ENCODE measurements at places on chromosomes 11 and 22.

GRCh38 chr11:17781221-17781620 is 46.6 kb downstream of the KCNC1 start:
- no peak for DNase-seq

DNA sequence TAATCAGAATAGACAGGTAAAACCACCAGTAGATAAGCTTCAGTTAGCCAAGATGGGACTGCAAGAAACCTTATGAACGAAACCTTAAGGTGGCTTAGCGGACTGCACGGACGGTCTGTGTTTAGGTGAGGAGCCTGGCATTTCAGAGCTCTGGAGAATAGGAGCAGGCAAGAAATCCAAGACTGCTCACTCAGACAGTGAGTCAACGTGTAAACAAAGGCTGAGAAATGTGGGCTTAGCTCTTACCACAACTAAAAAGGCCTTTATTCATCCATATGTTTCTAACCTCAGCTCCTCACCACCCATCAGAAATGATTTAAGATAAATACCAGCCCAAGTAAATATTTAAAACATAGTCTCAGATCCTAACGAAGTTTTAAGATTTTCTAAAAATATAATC is 657.7 kb downstream of the OPCML start:
- no peak for DNase-seq

DNA sequence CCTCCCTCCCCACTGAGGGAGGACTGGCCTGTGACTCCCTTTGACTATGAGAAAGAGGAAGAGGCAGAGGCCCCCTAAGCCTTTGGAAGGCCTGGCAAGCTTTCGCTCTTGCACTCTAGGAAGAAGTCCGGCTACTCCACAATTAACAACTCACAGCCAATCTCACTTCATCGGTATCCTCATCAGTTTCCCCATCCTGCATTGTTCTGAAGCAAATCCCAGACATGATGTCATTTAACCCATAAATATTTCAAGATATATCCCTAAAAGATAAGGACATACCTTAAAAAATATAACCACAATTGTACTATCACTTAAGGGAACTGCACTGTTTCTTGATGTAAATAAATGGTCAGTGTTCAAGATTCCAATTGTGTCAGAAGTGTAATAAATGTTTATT is 63.1 kb downstream of the CWC15 start:
- no peak for DNase-seq

GRCh38 chr11:5258543-5259262 is 4.1 kb upstream of the HBG2 start:
- DNase-seq: no peak

DNA sequence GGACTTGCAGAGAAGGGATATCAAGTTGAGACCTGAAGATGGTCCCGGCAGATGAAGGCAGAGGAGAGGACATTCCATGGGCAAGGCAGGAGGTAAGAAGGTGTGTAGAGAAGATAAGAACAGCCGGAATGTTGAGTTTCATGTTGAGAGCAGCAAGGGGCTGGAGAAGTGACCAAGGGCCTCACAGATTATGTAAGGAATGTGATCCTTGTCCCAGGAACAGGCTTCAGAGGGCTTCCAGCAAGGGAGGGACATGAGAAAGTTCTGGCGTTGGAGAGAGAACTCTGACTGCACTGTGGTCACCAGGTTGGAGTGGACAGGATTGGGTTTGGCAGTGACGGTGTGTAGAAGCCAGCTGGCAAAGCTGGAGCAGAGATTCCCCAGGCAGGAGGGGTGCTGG is 27.6 kb upstream of the PPFIA1 start:
- DNase-seq: no peak

DNA sequence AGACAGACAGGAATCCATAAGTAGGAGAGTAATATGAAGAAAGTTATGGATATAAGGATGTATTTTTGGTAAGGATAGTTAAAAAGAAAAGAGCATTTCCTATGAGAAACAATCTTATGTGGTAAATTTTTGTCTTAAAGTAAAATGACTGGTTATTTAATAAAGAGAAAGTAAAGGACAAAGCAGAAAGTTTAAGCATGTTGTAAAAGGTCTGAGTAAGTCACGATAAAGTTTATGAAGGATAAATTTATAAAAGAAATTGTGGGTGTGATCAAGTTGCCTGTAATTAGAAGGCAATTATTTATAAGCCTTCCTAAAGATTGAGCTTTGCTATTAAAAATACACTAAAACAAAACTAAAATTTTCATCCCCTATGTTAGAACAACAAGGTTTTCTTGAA is 314.7 kb upstream of the SYN3 start:
- no peak for DNase-seq

DNA sequence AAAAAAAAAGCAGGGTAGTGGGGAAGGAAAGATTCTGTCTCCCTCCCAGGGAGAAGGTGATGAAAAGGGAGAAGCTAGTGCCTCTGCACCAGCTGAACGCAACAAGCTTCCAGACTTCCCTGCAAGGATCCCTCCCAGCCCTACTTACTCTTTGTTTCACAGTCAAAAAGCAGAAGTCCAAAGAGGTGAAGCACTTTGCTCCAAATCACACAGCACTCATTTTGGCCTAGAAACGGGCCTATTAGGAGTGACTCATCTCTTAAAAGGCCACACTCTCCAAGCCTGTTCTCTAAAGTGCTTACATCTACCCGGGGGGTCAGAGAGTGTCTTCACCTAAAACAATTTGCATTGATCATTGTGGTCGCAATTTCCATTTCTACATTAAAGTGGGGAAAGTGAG is 17.7 kb upstream of the GRK3 start:
- peak; percentile 27 for DNase-seq

GRCh38 chr22:28521451-28521850 is 158.2 kb downstream of the TTC28 start:
- no peak for DNase-seq

DNA sequence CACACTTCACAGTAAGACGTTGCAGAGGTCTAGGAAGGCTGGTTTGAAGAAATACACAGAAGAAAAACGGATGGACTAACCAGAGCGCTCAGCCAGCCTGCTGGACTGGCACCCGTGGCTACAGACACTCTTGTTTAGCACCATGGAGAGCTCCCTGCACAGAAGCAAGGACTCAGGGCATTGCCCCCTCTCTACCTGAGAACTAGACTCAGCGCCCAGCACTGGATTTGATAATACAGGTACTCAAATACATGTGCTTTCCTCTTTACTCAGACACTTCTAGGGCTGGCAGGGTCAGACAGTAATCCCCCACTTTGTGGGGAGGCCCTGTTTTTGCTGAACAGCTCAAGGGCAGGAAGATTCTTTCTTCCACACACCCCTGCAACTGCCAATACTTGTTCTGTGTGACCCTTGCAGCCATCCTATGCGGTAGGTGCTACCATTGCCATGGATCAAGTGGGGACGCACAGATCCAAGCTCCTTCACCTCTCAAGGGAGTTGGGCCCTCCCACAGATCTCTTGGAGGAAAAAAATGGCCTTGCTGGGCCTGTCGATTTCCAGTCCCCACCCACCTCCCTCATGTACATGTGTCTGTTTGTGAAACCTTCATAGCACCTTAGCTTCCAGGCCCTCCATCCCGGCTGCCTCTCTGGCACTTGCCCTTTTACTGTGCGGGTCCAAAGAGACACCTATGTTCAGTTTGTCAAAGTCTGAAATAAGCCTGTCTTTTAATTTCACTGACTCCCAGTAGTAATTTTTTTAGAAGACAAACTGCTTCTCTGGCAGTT is 5.1 kb upstream of the P2RX6 start:
- DNase-seq: peak; percentile 49

DNA sequence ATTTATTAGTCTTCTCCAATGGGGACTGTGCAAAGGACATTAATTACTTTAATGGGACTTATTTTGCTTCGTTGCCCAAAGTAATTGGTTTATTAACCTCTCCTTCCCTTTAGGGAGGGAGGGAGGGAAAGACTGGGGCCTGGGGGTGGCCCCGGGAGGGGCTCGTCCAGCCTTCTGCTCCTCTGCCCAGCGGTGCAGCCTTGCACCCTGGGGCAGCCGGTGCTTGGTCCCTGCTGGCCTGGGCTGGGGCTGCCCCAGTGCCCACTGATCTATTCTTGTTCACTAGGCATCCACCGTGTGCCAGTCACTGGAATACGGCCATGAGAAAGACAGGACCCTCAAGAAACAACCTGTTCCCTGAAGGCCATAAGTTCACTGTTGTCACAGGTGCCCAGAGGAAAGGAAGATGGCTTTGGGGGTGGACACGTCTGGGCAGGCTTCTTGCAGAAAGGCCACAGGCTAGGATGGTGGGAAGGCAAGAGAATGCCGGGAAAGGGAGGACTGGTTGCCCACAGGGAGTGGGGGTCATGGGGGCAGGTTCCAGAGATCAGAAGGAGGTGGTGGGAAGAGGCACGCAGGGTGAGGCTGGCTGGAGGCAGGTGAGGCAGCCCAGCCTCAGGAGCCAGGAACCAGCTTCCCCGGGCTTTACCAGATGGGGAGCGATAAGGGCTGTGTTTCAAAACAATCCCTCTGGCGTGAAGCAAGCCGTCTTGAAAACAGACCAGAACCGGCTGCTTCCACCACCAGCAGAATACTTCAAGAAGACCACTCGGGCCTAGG is 47.6 kb upstream of the KCNQ1OT1 start:
- no peak for DNase-seq

DNA sequence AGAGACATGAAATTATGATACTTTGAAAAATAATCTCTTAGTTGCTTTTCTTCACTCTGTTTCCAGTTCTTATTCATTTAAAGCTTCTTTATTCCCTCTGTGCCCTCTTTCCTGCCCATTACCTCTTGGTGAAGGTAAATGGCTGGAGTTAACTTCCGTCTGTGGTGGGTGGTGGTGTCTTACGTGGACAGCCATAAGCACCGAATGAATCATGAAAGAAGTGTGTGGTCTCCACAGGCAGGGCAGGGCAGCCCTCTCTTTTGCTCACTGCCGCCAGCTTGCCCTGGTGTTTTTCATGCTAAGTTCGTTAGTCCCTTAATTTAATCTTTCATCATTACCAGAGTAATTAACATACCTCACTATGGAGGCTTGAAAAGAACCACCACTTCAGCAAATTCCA is 98.7 kb upstream of the SORL1-AS1 start:
- no peak for DNase-seq

DNA sequence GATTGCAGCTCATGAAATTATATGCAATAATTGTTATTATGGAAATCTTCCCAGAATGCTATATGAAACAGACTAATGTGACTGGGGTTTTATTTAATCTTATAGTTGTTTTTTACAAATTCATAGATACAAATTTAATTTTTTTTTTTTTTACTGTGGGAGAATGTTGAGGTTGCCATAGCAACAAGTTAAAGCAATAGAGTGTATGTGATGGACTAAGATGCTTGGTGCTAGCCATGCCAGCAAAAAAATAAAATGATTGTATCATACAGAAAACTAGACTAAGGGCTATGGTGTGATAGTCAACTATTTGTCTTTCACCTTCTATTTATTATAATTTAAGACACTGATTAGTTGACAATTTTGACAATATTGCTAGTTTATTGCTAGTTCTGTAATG is 163.2 kb upstream of the BLID start:
- no peak for DNase-seq

DNA sequence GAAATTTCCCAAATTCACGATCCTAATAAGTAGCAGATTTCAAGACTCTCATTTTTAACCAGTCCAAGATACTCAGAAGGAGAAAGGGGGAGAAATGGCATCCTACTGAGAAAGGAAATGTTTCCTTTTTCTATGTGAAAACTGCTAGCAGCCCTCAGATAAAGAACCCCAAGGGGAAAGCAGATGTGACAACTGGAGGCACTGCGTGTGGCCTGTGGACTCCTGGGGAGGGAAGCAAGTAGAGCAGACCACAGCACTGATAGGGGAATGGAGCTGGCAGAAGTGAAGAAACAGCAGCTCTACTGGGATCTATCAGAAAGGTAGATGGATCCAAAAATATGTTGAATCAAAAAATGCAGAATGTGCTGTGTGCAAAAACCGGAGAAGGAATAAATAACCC is 239.7 kb upstream of the API5 start:
- DNase-seq: no peak

GRCh38 chr11:82701847-82702520 is 31.7 kb downstream of the FAM181B start:
- DNase-seq: peak; percentile 42

- DNase-seq: no peak
These were observed 15.0 kb upstream of the YWHAH start for GRCh38 chr22:31929167-31929930.

- DNase-seq: no peak
These were observed 19.1 kb downstream of the ZBTB44 start for GRCh38 chr11:130295657-130296056.

- DNase-seq: no peak
These were observed 154.9 kb downstream of the TEAD1 start for GRCh38 chr11:12829131-12829530.

DNA sequence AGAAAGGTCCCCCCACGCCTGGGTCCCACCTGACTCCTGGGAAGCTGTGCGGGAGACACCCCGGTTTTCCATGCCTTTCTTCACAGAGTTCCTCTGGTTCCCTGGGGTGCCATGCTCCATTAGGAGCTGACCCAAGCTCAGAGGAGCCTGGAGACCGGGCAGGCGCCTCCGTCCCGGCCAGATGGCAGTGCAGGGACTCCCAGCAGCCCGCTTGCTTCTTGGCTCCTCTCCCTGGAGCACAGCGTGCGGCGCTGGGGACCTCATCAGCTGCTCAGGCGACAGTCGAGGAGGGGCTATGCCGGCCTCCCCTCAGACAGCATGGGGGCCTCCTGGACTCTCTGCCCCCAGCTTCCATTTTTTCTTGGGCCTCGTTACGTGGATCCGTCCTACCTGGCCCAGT is 13.1 kb upstream of the TTLL12 start:
- DNase-seq: no peak

DNA sequence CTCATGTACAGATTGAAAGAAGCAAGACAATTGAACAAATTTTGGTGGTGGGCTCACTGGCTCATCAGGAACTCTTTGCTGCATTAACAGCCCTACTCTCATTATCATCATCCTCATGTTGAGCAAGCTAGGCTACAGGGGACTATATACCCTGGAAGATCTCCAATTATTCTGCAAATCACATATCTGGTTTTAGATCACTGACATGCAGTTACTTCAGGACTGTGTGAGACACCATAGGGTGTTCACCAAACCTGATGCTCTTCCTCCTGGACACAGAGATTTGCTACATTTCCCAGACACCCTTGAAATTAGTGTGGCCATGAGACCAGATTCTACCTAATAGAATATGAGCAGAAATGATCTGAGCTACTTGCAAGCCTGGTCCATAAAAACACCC is 23.0 kb upstream of the ME3 start:
- peak; percentile 52 for DNase-seq

DNA sequence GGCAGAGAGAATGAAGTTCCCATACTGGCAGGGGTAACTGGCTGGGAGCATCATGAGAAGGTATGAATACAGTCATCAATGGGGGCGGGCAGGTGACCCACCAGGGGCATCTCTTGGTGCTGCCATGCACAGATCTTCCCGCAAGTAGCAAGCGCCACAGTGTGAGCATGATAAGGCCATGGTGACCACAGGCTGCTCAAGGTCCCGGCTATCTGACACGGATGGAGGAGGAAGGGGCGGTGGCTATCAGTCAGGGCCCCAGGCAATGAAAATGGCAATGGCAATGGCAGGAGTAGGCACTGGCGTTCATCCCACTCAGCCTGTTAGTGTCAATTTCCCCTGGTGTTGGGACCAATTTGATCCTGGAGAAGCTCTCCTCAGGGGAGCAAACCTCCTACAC is 21.6 kb downstream of the ASCL2 start:
- DNase-seq: no peak

DNA sequence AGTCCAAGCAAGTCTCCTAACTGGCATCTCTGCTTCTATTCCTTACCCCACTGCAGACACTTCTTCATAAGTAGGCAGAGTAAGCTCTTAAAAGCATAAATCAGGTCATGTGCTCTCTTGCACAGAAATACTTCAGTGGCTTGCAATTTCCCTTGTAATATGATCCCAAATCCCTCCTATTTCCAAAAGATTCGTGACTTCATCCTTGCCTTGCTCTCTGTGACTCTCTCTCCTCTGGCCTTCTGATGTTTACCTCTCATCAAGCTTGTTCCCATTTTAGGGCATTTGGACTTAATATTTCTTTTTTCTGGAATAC is 37.4 kb upstream of the NCR3LG1 start:
- peak; percentile 90 for DNase-seq
